ENCODE measurements at places on chromosomes 13 and 19.

- DNase-seq: no peak
These were observed 17.3 kb downstream of the ANKRD24 start for GRCh38 chr19:4199699-4200293.

DNA sequence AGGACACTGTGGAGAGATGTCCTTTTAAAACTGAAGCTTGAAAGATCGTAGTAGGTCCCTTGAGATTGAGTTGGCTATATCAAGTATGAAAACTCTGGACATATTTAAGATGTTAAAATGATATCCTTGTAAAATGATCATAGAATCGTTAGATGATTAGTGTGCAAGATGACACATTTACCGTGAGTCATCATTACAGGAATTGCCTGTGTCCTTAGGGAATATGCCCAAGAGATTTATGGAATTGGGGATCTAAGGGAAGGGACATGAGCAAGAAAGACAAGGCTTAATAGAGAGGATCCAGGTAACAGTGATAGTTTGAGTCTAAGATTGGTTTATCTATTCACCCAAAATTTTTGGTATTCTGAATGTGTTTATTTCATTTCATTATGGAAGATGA lies 233.7 kb downstream of the GPC5 start:
- DNase-seq: peak; percentile 63

GRCh38 chr19:41321600-41322270 lies 11.8 kb downstream of the CCDC97 start:
- DNase-seq: no peak

- DNase-seq: no peak
These were observed 9.6 kb downstream of the ATP11A start for GRCh38 chr13:112699322-112699918.

DNA sequence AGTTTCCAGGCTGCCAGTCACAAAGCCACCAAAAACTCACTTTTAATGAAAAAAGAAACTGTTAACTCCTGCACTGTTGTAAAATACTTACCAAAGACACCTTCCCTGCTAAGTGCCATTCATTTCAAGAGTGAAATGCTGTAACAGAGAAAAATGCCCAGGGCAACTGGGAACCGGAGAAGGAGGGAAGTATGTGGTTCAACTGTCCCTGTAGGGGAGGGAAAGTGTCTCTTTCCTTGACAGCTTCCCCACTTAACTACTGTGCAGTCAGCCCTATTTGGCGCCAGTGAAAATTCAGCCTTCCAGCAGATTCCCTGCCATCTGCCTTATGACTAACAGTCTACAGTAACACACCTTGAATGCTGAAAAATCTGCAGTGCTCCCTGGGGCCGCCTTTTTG lies 789.0 kb downstream of the DIAPH3 start:
- no peak for DNase-seq

DNA sequence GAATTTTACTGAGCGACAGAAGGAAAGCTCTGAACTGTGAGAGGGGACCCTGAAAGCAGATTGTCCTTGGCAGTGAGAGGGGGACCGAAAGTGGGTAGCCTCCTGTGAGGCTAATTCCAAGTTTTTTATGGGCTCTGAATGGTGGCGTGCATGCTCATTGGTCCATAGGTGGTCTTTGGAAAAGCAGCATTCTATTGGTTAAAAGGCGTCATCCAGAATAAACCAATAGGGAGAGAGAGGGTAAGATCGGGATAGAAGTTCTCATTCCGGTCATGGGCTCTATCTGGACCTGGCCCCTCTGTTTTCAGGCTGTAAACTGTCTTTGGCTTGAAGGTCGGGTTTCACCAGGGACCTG lies 539.8 kb upstream of the PCDH9 start:
- DNase-seq: no peak

DNA sequence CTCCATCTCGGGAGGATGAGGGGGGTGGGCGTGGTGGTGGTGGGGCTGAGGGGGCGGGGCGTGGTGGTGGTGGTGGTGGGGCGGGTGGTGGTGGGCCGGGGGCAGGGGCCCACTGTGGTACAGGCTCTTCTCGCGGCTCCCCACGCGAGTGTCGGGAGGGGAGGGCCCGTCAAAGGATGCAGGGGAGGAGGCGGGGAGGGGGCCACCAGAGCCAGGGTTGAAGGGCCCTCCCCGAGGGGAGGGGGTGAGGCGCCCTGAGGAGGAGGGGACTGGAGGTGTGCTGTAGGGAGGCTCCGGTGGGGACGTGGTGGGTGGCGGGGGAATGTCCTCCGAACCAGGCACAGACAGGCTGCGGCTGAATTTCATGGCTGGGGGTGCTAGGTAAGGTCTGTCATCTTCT lies 19.6 kb downstream of the C19orf81 start:
- no peak for DNase-seq

GRCh38 chr13:86425170-86425815 lies 626.1 kb upstream of the SLITRK6 start:
- DNase-seq: no peak

DNA sequence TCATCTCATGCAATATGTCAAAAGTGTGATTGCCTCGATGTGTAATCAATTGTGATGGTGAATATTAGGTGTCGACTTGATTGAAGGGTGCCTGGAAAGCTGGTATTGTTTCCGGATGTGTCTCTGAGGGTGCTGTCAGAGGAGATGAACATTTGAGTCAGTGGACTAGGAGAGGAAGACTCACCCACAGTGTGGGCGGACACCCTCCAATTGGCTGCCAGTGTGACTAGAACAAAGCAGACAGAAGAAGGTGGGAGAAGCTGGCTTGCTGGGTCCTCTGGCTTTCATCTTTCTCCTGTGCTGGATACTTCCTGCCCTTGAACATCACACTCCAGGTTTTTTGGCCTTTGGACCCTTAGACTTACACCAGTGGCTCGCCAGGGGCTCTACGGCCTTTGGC lies 15.5 kb upstream of the CABP5 start:
- no peak for DNase-seq

GRCh38 chr19:19261350-19262189 lies 11.5 kb downstream of the TM6SF2 start:
- no peak for DNase-seq

- DNase-seq: no peak
These were observed 86.8 kb upstream of the VSTM2B start for GRCh38 chr19:29439021-29439420.

DNA sequence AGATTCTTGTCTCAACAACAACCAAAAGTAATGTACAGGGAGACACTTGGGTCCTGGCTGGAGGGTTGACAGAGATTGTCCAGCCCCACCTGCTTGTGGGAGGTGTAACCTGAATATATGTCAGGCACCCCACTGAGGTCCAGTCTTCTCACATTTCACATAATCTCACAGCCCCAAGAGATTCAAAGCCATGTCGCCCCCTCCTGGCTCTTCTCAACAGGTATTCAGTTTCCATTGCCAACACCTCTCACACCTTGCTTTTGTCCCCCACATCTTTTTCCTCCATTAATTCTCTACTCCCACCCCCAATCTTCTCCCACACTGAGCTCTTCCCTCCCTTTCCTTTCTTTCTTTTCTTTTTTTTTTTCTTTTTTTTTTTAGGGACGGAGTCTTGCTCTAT lies 11.2 kb downstream of the UNC13A start:
- no peak for DNase-seq

GRCh38 chr13:23292586-23292985 lies 111.8 kb downstream of the SGCG start:
- DNase-seq: no peak
